ENCODE measurements at places on chromosomes 13 and 19.

GRCh38 chr19:4098493-4098892, 25.4 kb downstream of the MAP2K2 start:
- DNase-seq: no peak

DNA sequence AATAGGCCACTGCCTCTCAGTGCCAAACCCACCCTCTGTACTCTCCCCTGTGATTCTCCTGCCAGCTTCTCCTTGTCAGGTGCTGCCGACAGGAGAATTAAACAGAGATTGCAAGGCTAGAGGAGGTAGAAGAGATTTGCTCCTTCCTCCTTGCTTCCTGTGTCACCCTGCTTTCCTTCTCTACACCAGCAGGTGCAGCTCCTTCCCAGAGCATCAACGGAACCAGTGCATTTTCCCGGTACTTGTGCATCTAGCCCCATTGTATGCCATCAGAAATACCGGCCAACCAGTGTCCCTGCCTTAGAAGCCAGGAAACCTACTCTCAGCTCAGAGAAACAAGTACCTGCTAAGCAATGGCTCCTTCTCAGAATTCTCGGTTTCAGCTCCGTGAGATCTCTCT, 253.2 kb downstream of the SUCLA2 start:
- DNase-seq: no peak

DNA sequence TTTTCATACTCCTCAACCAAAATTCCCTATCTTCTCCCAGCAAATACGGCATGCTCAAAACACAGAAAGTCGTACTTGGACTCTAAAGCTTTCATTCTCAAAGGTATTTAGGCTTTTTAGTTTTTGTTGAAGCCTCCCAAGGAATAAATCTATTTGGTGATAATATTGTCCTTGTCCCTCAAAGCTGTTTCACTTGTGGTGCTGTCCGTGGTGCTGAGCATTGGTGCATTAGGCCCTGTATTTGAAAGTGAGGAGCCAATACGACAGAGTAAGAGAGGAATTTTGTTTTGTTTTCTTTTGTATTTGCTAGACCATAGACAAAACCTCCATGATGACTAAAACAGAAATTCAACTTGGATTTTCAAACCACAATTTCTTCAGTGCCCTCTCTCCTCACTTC, 3.2 kb upstream of the LGALS13 start:
- DNase-seq: peak; percentile 36

DNA sequence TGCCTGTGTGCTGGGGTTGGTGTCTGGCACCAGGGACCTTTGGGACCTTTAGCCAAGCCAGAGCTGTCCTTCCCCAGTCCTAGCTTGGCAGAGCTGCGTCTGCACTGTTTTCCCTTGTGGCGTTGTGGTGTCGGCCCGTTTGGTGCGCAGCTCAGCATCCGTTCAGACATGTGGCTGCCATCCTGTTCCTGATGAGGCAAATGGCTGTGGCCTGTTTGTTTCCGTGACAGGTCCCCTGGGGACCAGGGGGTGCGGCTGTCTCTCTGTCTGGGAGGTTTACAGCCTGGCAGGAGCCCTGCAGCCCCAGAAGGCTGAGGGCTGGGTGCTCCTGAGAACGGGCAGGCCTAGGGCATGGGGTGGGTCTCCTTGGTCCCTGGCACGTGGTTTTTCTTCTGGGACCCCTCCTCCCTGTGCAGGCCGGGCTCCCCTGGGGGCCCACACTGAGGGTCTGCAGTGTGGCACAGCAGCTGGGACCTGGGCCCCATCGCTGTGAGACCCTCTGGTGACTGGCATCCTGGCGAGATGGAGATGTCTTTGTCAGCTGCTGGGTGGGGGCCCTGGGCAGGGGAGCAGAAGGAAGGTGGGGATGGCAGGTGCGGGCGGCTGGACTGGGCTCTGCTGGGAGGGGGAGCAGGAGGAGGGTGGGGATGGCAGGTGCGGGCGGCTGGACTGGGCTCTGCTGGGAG, 4.0 kb downstream of the SPPL2B start:
- no peak for DNase-seq

DNA sequence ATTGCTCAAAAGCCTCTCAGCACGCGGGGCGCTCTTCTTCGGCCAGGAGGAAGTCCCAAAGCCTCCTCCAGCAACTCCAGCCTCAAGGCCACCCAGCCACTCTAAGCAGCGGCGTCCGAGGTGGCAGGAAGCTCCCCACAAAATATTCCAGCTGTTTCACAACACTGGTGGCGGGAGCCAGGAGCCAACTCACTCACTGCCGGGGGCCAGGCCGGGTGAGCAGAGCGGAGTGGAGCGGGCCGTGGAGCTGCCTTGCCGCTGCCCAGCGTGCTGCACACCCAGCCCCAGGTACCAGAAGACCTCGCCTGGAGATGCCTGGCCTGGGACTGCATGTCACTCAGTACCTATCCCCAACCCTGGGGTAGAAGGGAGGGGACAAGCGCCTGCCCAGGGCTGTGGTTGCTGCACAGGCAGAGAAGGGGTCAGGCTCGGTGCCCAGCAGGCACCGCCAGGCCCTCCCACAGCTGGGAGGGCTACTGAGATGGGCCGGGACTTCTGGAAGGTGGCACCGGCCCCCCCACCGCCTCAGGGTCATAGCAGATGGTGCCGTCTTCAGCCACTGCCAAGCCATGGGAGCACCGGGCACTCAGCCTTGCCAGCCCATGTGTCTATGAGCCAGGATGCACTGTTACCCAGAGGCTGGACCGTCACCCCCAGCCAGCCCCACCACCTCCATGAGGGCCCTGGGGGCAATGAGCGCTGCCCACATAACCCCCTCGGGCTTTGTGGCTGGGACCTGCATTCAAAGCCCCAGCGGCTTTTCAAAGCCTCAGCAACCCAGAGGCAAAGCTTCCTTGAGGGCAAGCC, 59.2 kb downstream of the MLLT1 start:
- DNase-seq: no peak

GRCh38 chr13:26475176-26476110, 82.0 kb upstream of the WASF3 start:
- DNase-seq: no peak

DNA sequence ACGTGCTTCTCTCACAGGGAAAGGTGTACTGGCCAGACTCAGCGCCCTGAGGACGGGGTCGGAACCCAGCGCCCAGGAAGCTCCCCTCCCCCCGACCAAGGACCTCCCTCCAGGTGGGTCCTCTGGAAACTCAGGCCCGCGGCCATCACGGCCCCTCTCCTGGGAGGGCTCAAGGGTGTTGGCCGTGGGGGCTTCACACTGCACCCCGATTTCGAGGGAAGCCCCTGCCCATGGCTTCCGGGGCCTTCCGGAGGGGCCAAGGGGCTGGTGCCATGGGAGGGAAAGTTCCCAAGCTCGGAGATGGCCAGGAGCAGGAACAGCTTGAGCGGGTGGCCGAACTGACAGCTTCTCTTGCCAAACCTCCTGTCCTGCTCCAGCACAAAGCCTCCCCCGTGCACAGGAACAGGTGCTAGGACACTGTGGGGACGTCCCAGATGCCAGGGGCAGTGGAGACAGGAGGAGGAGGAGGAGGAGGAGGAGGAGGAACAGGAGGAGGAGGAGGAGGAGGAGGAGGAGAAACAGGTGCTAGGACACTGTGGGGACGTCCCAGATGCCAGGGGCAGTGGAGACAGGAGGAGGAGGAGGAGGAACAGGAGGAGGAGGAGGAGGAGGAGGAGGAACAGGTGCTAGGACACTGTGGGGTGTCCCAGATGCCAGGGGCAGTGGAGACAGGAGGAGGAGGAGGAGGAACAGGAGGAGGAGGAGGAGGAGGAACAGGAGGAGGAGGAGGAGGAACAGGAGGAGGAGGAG, 10.0 kb downstream of the SBNO2 start:
- DNase-seq: no peak

DNA sequence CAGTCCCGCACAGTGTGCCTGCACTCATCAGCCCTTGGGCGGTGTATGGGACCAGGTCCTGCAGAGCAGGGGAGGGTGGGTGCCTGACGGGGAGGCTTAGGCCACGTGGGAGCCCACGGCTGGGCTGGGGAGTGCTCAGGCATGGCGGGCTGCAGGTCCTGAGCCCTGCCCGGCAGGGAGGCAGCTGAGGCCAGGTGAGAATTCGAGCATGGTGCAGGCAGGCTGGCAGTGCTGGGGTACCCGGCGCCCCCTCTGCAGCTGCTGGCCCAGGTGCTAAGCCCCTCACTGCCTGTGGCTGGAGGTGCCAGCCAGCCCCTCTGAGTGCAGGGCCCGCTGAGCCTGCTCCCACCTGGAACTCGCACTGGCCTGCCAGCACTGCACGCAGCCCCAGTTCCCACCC, 630.9 kb upstream of the PCDH20 start:
- no peak for DNase-seq

DNA sequence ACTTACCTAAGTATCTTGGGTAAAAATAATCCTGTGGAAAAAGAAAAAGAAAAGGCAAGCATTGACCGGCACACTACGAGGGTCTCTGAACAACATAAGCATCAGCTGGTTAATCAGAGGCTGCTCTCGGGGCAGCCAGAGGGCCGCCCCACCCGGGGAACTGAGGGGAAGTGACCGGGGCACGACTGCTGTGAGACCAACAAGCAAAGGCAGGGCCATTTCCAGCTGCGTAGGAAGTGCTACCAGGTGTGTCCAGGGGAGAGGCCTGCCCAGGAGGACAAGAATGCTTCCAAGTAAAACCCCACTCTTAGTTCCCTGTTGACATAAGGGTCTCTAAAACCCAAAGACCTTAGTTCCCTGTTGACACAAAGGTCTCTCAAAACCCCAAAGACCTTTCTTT, 15.9 kb downstream of the GAS6 start:
- no peak for DNase-seq

GRCh38 chr19:46812977-46813838, 24.8 kb upstream of the SLC1A5 start:
- no peak for DNase-seq

GRCh38 chr13:27619728-27620376, 477 bp downstream of the LNX2 start:
- peak; percentile 14 for DNase-seq

DNA sequence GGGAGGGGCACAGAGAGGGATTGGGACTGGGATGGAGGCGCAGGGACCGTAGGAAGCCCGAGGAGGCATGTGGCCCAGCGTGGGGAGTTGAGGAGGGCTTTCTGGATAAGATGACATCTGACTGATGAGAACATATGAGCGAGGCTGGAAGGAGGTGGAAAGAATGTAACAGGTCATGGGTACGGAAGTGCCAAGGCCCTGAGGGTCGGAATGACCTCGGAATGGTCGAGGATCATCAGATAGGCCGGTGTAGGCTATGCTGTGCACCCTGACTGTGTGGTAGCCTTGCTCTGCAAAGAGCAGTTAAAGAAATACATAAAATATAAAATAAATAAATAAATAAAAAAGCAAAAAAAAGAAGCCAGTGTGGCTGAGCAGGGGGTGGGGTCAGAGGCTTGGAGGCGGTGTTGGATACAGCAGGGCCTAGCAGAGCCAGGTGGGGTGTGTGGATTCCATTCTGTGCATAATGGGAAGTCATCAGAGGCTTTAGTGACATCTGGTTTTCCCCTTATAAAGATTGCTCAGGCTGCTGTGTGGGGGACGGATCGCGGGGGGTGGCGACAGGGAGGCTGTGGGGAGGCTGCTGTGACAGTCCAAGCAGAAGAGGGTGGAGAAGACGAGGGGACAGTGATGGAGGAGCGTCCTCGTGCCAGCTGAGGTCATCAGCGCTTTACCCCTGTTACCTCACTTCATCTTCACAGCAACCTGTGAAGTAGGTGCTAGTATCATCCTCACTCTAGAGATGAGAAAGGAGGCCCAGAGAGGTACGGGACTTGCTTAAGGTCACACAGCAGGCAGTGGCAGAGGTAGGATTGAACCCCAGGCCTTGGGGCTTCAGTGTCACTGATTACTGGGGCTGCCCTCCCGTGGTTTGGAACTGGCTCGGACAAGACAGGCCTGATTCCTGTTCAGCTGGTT, 5.0 kb downstream of the PAK4 start:
- no peak for DNase-seq

DNA sequence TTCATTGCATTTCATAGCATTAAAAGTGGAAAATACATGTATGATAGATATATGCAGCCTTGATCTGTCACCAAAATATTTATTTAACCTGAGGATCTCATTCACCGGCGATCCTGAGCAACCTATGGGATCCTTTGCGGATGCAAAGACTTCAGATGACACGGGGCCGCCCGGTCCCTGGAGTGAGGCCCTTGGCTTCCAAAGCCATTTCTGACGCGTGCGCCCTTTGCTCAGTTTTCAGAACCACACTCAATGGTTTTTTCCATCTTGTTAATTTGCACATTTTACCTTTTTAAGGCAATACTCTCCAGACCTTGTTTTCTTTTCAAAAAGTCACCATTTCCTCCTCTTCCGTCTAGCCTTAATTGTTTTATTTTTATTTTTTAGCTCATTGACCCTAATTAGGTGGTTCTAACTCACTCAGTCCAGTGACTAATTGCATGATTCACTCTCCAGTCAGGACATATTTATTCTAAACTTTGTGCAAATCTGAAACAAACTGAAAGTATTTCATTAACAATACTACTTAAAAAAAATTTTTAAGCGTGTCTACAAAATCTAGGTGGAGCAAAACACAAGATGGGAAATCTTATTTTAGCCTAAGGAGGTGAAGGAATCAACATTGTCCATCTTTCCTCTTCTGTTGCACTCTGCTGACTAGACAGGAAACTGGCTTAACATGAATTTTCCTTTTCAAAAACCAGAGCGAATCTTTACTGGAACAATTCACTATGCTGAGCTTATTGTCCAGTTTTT, 47.9 kb downstream of the COL4A1 start:
- DNase-seq: no peak

GRCh38 chr19:30880551-30880950, 468.7 kb downstream of the TSHZ3 start:
- DNase-seq: no peak

- DNase-seq: no peak
Observed at GRCh38 chr13:76971851-76972829, 19.7 kb upstream of the CLN5 start.

DNA sequence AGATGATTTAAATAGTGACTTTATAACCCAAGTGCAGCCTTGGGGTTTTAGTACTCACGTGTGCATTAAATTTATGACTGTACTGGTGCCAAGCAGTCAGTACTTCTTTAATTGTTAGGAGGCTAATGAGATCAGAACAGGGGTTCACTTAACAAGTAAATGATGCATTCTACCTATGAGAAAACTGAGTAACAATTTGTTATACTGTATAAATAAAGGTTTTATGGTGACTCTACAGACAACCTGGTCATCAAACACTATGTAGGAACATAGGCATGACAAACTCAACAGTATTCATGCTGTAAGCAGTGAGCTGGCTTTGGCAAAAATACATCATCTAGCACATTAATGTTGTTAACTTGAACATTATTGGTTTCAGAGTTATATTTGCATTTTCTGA, 75.6 kb downstream of the UBL3 start:
- DNase-seq: no peak

DNA sequence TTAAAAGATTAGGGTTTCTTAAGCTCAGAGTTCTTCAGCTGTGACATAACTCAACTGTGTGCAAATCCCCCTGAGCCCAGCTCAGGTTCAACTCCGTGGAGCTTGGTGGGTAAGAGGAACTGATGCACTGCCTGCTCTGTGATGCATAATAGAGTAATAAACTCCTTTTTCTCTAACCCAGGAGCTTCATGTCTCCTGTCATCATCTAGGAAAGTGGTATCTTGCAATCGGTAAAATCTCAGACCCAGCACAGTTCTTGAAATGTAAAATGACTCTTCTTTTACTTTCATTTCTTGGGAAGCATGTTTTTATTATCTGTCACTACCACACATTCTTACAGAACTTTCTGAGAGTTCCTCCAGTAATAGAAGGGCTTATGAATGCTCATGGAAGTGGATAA, 123.8 kb upstream of the PCDH9 start:
- DNase-seq: no peak
